ENCODE measurements at places on chromosomes 7 and 10. TPM values are rescaled to one million over a fixed set of nuclear protein-coding genes. Genes with fewer than 3 reads are reported as not detected.

The SAMD8 gene
- 7.9 TPM for total RNA-seq

DNA sequence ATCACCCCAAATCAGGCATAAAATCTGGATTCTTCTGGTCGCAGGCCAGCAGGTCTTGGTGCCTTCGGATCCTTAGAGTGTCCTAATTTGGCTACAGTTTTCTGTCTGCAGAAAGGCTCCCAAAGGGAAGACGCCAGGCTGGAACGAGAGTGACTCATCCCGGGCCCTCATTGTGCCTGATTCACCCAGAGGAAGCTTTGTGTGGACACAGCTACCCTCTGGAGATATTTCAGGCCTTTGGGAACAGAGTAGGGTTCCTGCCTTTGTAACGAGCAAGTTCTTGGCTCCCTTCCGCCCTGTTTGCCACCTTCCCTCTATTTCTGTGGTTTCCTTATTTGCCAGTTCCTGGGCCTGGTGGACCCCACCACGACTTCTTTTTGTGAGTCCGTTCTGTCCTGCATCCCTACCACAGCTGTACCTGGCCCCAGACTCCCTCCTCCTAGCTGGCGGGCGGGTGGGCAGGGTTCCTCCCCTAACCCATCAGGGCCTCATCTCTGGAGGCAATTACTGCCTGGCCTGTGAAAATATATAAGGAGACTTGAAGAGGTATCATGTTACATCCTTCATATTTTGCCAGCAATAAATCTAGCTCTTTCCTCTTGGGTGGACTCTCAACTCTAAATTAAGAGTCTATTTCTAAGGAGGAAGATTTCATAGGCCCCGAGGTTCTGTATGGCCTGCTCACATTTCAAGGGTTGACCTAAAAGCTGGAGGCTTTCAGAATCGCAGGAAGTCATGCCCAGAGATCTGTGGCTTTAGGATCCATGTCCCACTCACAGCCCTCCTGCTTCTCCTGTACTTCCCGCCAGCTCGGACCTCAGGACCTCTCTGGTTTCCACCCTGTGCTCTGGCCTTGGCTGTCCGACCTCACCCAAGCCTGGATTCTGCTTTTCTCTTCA is 219.2 kb upstream of the ZNF32 start:
- no peak overlapping the region for H3K27ac ChIP-seq
- no peaks in the 10 kb centered on the region for H3K4me1 ChIP-seq
- no peaks in the 10 kb centered on the region for H3K27me3 ChIP-seq
- H3K4me3 ChIP-seq, result no peak overlapping the region
- H3K36me3 ChIP-seq, result no peaks in the 10 kb centered on the region
- DNase-seq, result no peak

- no peak for DNase-seq
- no peaks in the 10 kb centered on the region for H3K4me1 ChIP-seq
- H3K27me3 ChIP-seq, result no peaks in the 10 kb centered on the region
- H3K4me3 ChIP-seq, result no peak overlapping the region
- H3K36me3 ChIP-seq, result no peaks in the 10 kb centered on the region
Observed at GRCh38 chr10:723973-724372, 34.5 kb upstream of the DIP2C start.

GRCh38 chr7:91285696-91286355 is 21.6 kb downstream of the FZD1 start:
- no peak for DNase-seq
- no peaks in the 10 kb centered on the region for H3K36me3 ChIP-seq
- no peaks in the 10 kb centered on the region for H3K4me1 ChIP-seq
- H3K4me3 ChIP-seq, result no peak overlapping the region
- no peaks in the 10 kb centered on the region for H3K27me3 ChIP-seq

DNA sequence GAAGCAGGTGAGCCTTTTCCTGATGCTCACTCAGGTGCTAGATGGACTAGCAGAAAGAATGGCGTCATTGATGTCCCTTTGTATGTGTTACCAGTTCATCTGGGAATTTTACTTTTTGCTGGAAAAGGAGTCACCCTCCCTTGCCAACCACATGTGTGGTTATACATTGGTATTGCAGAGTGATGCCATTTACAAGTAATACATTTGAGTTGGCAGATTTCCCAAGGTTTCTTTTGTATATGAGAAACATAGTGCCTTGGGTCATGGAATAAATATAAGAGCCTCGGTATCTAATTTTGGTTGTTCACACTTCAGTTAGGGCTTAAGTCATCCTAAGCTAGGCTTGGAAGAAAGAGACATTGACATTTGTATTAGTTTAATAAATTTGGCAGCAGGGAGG is 10.4 kb upstream of the ATXN7L1 start:
- no peaks in the 10 kb centered on the region for H3K36me3 ChIP-seq
- H3K27me3 ChIP-seq, result no peaks in the 10 kb centered on the region
- no peaks in the 10 kb centered on the region for H3K4me1 ChIP-seq

GRCh38 chr10:100043796-100044195 is 34.0 kb upstream of the DNMBP start:
- no peak for DNase-seq
- H3K27ac ChIP-seq, result no peak overlapping the region
- no peaks in the 10 kb centered on the region for H3K27me3 ChIP-seq
- H3K36me3 ChIP-seq, result peaks cover 9% of the 10 kb centered on the region
- no peak overlapping the region for H3K4me3 ChIP-seq
- H3K4me1 ChIP-seq, result peaks cover 5% of the 10 kb centered on the region

Measured in right lobe of liver (tissue), 6 donors.